Left ventricle myocardium superior (tissue), 1 donor: ENCODE measurements at places on chromosomes 7 and 10. TPM values are rescaled to one million over a fixed set of nuclear protein-coding genes. Genes with fewer than 3 reads are reported as not detected.

DNA sequence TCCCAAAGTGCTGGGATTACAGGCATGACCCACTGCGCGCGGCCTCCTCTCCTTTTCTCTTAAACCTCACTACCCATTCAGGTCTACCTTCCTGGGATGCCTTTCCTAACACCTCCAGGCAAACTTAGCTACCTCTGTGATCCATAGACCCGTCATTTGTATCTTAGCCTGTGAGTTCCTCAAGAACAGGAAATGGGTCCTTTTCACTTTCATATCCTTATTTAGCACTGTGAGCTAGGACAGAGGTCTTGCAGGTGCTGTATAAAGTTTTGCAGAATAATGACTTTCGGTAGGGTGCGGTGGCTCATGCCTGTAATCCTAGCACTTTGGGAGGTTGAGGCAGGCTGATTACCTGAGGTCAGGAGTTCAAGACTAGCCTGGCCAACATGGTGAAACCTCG lies 215.7 kb downstream of the RELN start:
- no peak for DNase-seq

DNA sequence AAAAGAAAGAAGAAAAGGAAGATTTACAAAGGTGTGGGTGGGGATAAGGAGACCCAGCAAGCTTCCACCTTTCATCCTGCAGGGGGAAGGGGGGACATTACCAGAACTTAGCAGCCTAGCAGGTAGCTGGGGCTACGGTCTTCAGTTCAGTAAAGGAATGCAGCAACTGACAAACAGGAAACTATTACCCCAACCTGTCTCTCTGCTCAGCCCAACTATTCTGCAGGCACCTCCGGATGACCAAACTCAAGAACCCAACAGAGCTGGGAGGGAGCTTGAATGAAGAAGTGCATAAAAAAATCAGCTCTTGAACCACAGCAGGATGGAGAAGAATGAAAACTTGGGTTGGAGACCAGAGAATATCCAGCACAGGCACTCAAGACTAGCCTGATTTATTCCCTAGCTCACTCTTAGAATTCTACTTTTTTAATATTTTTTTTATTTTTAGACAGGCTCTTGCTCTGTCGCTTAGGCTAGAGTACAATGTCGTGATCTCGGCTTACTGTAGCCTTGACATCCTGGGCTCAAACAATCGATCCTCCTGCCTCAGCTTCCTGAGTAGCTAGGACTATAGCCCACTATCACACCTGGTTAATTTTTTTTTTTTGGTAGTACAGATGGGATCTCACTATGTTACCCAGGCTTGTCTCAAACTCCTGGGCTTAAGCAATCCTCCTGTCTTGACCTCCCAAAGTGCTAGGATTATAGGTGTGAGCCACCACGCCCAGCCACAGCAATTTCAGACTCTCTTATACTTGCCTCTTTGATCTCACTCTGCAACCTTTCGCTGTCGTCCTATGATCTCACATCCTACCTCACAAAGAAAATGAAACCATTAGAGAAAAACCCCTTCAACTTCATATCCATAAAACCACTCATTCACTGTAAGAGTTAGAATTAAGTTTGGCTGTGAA lies 18.5 kb upstream of the C10orf67 start:
- no peak for DNase-seq

DNA sequence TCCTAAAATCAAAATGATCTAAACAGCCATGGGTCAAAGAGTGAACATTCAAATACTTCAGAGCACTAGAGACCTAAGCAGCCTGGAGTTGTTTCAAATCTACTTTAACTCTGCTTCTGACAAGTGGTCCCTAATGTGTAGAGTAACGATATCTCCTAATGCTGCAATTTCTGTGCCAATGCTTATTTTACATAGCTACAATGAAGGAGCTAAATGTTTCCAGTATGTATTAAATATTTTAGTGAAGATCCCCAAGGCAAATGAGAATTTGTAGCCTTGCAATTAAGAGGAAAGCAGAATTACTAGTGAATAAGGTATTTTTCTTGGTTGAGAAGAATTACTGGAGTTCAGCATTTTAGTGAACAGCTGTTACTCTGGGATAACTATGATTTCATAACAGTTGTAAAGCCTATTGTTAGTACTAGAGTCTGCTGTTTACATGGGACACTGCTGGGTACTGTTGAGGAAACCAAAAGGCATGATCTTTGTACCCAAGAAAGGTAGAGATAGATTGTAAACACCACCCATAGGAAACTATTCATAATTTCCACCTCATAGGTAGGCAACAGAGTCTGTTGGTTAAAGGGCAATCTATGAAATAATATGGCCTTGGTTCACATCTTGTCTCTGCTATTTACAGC lies 271.9 kb downstream of the PLXDC2 start:
- DNase-seq: no peak

DNA sequence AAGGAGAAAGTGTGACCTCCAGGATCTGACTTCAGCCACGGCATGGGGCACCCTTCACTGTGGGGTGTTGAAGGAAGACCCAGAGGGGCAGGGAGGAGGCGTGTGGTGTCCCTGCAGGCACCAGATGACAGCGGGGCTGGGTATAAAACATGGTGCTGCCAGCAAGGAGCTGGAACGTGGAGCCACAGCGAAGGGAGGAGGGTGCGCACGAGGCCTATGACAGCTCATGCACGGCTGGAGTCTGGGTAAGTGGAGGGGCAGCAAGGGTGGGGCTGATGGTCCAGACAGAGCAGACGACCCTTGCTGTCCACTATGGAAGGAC lies 27.8 kb upstream of the FOXL3 start:
- DNase-seq: no peak

DNA sequence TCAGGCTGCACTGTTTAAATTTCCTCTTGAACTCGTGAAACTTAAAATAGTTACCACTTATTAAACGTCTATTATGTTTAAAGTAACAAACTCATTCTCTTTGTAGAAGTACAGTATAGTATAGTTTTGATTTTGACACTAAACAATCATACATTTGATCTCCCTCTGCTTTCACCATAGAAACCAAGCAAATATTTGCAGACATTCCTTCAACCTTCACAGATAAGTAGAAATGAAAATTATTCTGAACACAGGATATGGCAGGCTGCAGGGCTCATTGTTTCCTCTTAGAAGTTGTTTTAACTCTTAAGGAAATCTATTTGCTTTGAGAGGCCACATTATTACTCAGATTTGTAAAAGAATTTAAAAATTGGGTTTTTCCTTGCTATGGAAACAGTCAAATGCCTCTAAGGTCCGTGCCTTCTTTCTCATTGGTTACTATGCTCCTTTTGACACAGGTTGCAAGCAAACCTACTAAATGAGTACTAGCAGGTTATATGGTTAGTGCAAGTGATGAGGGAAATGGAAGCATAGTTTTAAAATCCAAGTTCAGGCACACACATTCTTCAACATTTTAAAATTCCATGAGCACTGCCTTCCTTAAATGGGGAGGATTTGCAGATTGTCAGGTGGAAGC lies 92.8 kb upstream of the FAM133B start:
- no peak for DNase-seq

SPRN gene
- not detected for total RNA-seq
